ENCODE measurements at places on chromosomes 13 and 19.

GRCh38 chr19:844546-844971 lies 3.8 kb downstream of the PRTN3 start:
- DNase-seq, result no peak

GRCh38 chr19:58364146-58364545 lies 1.6 kb upstream of the ZNF497 start:
- no peak for DNase-seq

- no peak for DNase-seq
Observed at GRCh38 chr19:18110609-18111232, 13.1 kb downstream of the MAST3 start.

DNA sequence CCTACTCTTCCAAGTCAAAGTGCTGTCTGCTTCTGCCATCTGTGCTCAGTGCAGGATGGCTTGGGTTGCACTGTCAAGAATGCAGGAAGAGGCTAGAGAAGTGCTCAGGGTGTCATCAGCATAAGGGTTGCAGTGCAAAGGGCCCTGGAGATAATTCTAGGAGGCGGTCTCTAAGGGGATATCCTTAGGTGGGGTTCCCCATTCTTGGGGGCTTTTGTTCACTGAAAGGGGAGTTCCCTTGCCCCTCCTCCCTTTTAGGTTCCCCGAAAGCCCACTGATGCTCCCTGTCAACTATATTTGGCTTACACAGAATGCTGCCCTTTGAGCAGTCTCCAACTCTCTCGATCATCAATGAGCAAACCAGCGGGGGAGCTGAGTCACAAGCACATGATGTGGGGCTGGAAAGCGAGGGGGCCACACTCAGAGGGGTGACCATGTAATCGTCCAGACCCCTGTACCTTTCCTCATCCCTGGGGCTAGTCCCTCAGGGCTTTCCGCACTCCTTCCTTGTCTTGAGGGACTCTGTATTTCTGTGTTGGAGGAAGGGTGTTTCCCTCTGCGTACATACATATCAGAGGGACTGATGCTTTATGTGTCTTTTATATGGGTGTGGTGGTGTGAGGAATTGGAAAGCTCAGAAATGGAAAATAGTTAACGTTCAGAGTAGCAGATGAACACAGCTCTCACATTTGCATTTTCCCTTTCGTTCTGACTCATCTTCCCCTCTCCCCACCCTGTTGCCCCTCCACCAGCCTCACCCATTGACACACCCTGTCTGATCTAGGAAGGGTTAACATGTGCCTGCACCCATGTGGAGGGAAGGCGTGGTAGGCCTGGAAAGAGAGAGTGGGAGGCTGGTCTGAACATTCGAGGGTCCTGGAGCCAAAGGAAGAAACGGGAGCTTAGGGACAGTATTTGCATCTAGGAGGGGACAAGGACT lies 6.7 kb downstream of the ZBTB32 start:
- DNase-seq, result no peak

- DNase-seq, result peak; percentile 69
Observed at GRCh38 chr19:48554385-48555091, 2.6 kb downstream of the SULT2B1 start.

GRCh38 chr13:81874253-81874652 lies 1533.3 kb upstream of the SPRY2 start:
- peak; percentile 5 for DNase-seq

DNA sequence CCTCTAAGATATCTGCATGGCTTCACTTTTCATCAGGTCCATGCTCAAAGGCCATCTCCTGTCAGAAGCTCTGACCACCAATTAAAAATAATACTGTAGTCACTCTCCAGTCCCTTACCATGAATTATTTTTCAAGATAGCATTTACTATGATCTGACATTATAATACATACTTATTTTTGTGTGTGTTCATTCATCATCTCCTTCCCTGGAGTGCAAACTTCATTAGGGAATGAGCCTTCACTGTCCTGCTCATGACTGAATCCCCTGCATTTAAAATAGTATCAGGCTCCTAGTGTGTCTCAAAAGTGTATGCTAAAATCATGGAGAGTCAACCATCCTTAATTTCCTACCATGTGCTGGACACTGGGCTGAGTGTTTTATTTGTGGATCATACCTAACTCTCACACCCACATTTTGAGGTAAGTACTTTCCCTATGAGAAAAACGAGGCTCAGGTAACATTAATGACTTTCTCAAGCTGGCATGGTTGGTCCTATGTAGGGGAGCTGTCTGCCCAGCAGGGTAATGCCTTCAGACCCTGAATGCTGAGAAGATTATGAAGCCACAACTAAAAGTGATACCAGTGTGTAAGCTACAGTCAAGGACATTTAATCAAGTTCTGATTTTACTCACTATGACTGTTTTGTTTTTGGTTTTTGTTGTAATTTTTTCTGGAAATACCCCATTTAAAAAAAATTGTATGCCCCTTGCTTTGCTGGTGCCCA lies 16.3 kb downstream of the PLA2G4C start:
- no peak for DNase-seq

DNA sequence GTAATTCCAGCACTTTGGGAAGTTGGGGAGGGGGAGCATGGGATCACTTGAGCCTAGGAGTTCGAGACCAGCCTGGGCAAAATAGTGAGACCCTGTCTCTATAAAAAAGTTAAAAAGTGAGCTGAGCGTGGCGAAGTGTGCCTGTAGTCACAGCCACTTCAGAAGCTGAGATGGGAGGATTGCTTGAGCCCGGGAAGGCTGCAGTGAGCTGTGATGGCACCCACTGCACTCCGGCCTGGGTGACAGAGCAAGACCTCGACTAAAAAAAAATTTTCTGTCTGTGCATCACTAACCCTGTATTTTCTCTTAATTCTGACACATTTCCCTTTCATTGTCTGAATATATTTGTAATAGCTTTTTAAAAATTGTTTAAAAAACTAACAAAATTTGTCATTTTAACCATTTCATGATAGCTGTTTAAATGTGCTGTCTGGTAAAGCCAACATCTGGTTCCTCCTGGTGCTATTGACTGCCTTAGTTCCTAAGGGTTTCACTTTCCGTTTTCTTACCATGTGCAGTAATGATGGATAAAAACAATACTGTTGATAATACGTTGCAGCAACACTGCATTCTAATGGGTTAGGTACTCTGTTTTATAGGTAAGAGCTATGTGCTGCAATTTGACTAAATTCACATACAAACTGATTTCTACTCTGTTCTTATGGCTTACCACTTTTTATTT lies 29.7 kb downstream of the LATS2 start:
- DNase-seq, result no peak

DNA sequence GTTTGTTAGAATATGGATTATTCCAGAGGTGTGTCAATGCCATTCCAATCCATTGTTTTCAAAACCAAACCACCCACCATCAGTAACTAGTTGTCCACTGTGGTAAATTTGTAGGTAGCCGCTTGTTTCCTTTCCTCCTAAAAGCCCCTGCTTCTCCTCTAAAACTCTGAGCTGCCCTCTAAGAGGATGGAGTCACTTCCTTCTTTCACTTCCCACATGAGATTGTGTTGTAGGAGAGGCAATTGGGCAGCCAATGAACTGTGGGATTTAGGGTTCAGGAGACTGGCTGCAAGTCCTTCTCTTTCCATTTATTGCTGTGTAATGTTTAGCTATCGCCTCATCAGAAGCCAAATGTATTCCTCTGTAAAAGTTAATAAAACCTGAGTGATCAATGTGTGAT lies 49.9 kb upstream of the RFXAP start:
- no peak for DNase-seq

- no peak for DNase-seq
Observed at GRCh38 chr19:1613808-1614570, 8.7 kb upstream of the UQCR11 start.

DNA sequence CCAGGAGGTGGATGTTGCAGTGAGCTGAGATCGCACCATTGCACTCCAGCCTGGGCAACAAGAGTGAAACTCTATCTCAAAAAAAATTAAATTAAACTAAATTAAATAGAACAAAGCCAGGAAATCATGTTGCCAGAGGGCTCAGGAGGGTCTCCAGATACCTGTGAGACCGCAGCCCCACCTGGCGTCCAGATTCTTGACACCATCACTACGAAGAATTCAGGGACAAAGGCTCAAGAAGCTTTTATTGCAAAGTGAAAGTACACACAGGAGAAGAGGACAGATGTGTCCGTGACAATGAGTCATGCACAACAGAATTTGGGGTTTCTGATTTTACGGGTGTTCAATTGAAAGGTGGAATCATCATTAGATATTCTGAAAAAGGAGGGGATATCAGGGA lies 76.6 kb downstream of the STOML3 start:
- DNase-seq, result no peak

DNA sequence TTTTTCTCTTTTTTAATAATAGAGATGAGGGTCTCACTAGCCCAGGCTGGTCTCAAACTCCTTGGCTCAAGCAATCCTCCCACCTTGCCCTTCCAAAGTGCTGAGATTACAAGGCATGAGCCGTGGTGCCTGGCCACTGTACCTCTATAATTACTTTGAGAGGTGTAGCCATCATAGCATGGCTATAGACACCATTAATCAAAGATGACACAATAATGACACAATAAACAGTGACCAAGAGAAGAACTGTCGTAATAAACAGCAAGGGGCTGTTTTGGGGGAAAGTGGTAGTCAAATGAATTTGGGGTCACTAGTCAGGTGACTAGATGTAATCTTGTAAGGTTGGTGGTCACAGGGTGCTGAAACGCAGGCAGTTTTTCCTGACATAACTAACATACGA lies 30.4 kb downstream of the KLF5 start:
- no peak for DNase-seq

GRCh38 chr13:38141792-38142191 lies 207.9 kb upstream of the UFM1 start:
- no peak for DNase-seq

DNA sequence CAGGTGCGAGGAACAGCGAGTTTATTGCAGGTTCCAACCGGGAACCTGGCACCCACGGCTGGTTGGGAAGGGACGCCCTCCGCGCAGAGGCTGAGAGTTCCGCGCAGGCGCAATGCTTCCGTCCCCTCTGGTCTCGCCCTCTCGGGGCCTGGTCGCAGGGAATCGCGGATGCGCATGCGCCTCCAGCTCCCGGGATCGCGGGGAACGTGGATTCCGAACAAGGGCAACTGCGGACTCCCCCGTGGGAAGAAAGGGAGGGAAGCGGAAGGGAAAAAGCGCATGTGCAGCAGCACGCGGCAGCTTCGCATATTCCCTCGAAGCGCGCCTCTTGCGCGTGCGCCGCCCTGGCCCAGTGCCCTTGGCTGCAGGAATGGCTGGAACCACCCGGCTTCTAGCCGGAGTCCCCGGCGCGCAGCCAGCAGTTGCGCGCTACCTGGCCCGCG lies 1.1 kb downstream of the TSSK6 start:
- no peak for DNase-seq

DNA sequence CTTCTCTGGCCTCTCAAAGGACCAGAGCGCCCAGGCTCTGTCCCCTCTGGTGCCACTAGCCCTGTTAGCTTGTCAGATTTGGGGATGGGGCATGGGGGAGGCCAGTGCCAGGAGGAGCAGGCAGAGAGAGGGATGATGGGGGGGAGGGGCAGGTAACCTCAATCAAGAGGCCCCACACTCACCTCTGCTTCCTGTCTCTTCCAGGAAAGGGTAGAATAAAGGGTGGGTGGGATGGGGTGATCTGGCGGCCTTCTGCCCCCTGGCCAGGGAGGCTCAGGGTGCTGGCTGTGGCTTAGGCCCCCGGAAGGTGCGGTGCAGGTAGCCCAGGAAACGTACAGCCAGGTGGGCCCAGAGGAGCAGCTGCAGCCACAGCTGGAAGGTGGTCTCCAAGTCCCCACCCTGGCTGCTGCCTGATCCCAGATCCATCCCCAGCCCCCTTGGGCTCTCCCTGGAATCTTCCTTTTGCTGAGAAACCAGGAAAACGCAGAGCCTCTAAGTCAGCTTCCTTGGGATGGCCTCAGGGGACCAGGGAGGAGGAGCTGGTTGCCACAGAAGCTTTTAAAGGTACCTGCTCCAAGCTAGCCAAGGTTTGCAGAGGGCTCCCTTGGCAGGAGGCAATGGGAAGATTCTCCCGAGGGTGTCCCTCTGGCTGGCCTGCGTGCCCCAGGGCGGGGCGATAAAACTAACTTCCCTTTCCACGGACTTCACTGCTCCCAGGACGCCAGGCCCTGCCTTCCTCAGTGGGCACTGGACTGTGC lies 5.3 kb downstream of the PRKACA start:
- DNase-seq, result no peak

GRCh38 chr13:85675151-85675907 lies 123.9 kb downstream of the SLITRK6 start:
- no peak for DNase-seq

DNA sequence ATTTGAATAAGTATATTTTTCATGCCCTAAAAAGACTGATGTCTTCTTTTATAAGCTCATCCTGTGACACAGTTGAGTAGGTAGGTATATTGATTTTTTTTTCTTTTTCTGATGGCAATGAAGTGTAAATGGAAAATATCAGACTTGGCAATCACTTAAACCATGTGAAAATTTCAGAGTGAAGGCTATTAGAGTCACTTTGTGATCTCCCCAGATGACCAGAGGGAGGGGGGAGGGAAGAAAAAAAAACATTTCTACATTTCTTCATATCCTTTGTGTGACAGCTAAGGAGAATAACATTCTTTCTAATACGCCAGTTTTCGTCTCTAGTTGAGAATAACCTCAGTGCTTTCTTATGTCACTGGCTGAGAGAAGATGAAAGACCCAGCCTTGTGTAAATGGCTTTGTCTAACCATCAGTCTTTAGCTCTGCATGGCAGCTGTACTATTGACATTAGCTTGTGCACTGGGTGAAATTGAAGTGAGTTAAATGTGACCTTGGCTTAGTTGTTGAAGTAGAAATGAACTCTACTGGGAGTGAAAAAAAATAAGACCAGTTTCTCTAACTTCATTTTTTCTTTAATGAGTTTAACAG lies 332.1 kb upstream of the DACH1 start:
- DNase-seq, result no peak

DNA sequence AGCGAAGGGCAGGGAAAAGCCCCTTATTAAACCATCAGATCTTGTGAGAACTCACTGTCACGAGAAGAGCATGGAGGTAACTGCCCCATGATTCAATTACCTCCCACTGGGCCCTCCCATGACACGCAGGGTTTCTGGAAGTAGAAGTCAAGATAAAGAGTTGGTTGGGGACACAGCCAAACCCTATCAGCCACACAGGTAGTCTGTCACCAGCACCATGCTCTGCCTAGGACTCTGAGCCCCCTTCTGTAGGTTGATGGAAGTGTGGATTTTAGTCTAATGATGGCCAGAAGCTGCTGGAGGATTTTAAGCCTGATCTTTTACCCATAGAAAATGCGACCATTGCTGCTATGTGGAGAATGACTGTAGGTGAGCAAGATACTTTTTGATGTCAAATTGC lies 60.8 kb downstream of the ARHGEF7 start:
- DNase-seq, result no peak

- no peak for DNase-seq
Observed at GRCh38 chr13:66958611-66959010, 271.5 kb downstream of the PCDH9 start.

DNA sequence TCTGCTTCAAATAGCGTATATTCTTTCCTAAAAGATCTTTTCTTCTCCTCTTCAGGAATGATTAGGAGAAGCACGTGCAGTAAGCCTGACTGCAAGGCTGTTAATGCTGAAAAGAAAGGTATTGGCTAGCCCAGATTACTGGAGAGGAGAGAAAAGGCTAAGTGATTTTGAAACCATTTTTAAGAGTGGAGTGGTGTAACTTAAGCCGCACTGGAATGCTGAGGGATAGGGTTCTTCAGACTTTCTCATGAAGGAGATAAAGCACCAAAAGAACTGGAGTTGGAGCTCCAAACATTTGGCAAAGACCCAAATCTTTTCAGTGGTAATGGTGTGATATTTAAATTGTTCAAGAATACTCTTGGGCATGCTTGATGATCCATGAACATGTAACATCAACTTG lies 388.3 kb downstream of the COG6 start:
- no peak for DNase-seq

GRCh38 chr13:85386424-85386823 lies 412.8 kb downstream of the SLITRK6 start:
- no peak for DNase-seq

Data from HuH-7 (cell line).